Peyer's patch (tissue), 4 donors: ENCODE measurements at places on chromosomes 2 and 18. TPM values are rescaled to one million over a fixed set of nuclear protein-coding genes. Genes with fewer than 3 reads are reported as not detected.

The KCNS3 gene
- 14.0 TPM for total RNA-seq

The CPLX4 gene
- total RNA-seq, result not detected

The ENOSF1 gene
- 77.6 TPM for total RNA-seq

The GDF7 gene
- total RNA-seq, result 1.7 TPM

The CSRNP3 gene
- 10.5 TPM for total RNA-seq

The ASAP2 gene
- 42.6 TPM for total RNA-seq

The IL18RAP gene
- total RNA-seq, result 4.2 TPM

The XIRP2 gene
- not detected for total RNA-seq
